ENCODE measurements at places on chromosomes 2 and 18. TPM values are rescaled to one million over a fixed set of nuclear protein-coding genes. Genes with fewer than 3 reads are reported as not detected.

GRCh38 chr2:199147216-199147615, 310.5 kb downstream of the SATB2 start:
- DNase-seq = no peak

The BBS5 gene
- 8.3 TPM for total RNA-seq

DNA sequence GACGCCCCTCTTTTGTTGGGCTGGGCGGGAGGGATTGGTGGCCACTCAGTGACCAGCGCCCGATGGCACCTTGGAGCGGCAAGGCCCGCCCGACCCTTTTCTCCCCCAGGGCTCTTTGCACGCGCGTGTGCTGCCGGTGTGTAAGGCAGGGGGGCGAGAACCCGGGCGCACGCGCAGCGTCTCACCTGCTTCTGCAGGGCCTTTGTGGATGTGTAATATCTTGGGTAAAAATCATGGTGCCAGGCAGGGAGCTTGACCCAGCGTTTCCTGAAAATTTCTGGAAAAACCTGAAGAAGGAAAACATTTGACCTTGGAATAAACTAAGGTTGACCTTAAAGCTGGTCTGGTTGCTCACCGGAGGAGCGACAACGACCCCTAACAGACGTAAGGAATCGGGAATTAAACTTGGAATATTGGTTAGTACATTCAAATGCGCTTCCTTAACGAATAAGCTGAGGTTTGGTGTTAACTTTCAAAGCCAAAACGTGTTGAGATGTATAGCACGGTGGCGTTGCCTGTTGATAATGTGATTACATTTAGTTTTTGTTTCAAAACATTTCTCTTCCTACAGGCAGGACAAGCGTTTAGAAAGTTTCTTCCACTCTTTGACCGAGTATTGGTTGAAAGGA, 438 bp downstream of the HSPE1 start:
- no peak for DNase-seq

GRCh38 chr18:43277164-43277600, at the start of gene SYT4:
TSS of gene SYT4 (minus strand) at chr18:43277490. CDS start at chr18:43277281, 209 bp downstream.
- no peak for DNase-seq

The DSG3 gene
- total RNA-seq = 11.4 TPM

GRCh38 chr2:177098001-177098613, 114.5 kb upstream of the HNRNPA3 start:
- no peak for DNase-seq

DNA sequence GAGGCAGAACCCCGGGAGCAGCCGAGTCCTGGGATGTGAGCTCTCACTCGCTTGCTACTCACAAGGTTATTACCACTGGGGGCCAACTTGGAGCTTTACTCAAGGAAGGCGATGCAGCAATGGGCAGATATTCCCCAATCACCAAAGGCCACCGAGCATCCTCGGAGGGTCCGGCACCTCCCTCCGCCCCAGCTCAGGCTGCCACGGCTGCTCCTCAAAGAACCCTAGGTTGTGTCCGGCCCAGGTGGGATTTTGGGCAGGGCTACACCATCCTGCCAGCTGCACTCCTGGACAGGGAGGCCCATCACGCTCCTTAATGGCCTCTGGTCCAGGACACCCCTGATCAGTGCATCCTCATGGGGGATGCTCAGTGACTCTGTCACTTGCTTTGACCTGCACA, 24.8 kb downstream of the FBLN7 start:
- DNase-seq = no peak

The OSBPL6 gene
- 14.9 TPM for total RNA-seq

DNA sequence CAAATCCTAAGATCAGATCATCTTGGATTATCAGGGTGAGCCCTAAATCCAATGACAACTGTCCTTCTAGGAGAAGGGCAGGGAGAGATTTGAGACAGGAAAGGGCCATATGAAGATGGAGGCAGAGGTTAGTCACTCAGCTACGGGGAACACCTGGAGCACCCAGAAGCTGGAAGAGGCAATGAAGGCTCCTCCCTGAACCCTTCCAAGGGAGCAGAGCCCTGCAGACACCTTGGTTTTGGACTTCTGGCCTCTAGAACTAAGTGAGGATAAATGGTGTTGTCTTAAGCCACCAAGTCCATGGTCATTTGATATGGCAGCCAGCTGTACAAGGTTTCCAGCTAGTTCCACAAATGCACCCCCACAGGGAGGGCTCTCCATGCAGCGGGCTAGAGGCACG, 6.9 kb upstream of the PTPN2 start:
- DNase-seq = no peak

- DNase-seq = no peak
These were observed 92.1 kb downstream of the SMAD7 start for GRCh38 chr18:48858676-48859075.

The SLC14A1 gene
- total RNA-seq = 1.7 TPM

The KANSL1L gene
- 25.4 TPM for total RNA-seq

- DNase-seq = no peak
These were observed 13.6 kb downstream of the ARID5A start for GRCh38 chr2:96549967-96550786.

Measured in Peyer's patch (tissue), 4 donors.